Thoracic aorta endothelial cell (primary cell): ENCODE measurements at places on chromosomes 1 and 21. TPM values are rescaled to one million over a fixed set of nuclear protein-coding genes. Genes with fewer than 3 reads are reported as not detected.

LCE1A gene
- not detected in 2 replicates for total RNA-seq

SPRR2A gene
- total RNA-seq: not detected in 2 replicates

RGS13 gene
- total RNA-seq: not detected in 2 replicates

TTC24 gene
- total RNA-seq: not detected in 2 replicates

ACP6 gene
- 5.2 and 7.4 TPM in 2 replicates for total RNA-seq

LCE1B gene
- 0.22 TPM in 1 of 2 replicates, not detected in the other for total RNA-seq

DNASE2B gene
- not detected in 2 replicates for total RNA-seq

CRYBG2 gene
- total RNA-seq: not detected in 2 replicates

HRNR gene
- total RNA-seq: not detected in 2 replicates

RIPPLY3 gene
- not detected in 2 replicates for total RNA-seq

CEP104 gene
- 33.6 and 41.5 TPM in 2 replicates for total RNA-seq

LCE2B gene
- total RNA-seq: not detected in 2 replicates

GRIK3 gene
- not detected in 2 replicates for total RNA-seq

SLC25A34 gene
- total RNA-seq: 0.13 and 0.22 TPM in 2 replicates

MPZL1 gene
- 136 and 144 TPM in 2 replicates for total RNA-seq

SPATA1 gene
- 0.36 and 1.1 TPM in 2 replicates for total RNA-seq

CLEC20A gene
- total RNA-seq: not detected in 2 replicates

ERO1B gene
- 2.3 and 5.3 TPM in 2 replicates for total RNA-seq

C1QC gene
- not detected in 2 replicates for total RNA-seq

GJC2 gene
- 0.57 and 0.93 TPM in 2 replicates for total RNA-seq

DCST1 gene
- not detected in 2 replicates for total RNA-seq

ASCL5 gene
- total RNA-seq: not detected in 2 replicates

S100A7A gene
- total RNA-seq: not detected in 2 replicates

FCMR gene
- 0.14 TPM in 1 of 2 replicates, not detected in the other for total RNA-seq

DENND2D gene
- 0.36 and 0.53 TPM in 2 replicates for total RNA-seq

PPFIA4 gene
- total RNA-seq: 0.29 and 1.5 TPM in 2 replicates

LCE2A gene
- not detected in 2 replicates for total RNA-seq

KCNJ9 gene
- not detected in 2 replicates for total RNA-seq

ELAPOR1 gene
- 0.53 and 1.0 TPM in 2 replicates for total RNA-seq

ZNF644 gene
- 94.3 and 103 TPM in 2 replicates for total RNA-seq

MAPKAPK2 gene
- total RNA-seq: 29.9 and 38.1 TPM in 2 replicates

TLCD4 gene
- total RNA-seq: 0.13 and 0.14 TPM in 2 replicates

FCRL6 gene
- not detected in 2 replicates for total RNA-seq

CHRNB2 gene
- total RNA-seq: under 0.01 and 0.13 TPM in 2 replicates

RRP15 gene
- 13.2 and 15.0 TPM in 2 replicates for total RNA-seq

CACNA1S gene
- not detected in 2 replicates for total RNA-seq

IL20 gene
- total RNA-seq: not detected in 2 replicates

TCEA3 gene
- total RNA-seq: 0.53 and 1.0 TPM in 2 replicates
